ENCODE measurements at places on chromosomes 11 and 22.

GRCh38 chr11:22491555-22492225 is 133.9 kb downstream of the FANCF start:
- no peak for DNase-seq
- H3K27ac ChIP-seq: no peak overlapping the region
- H3K27me3 ChIP-seq: no peaks in the 10 kb centered on the region
- no peaks in the 10 kb centered on the region for H3K36me3 ChIP-seq

GRCh38 chr11:8574798-8575197 is 19.2 kb downstream of the STK33 start:
- no peak overlapping the region for H3K4me3 ChIP-seq
- peaks cover 16% of the 10 kb centered on the region for H3K27me3 ChIP-seq
- peaks cover 1% of the 10 kb centered on the region for H3K36me3 ChIP-seq
- no peak overlapping the region for H3K27ac ChIP-seq
- H3K4me1 ChIP-seq: no peaks in the 10 kb centered on the region

- peak; percentile 53 for DNase-seq
- H3K36me3 ChIP-seq: no peaks in the 10 kb centered on the region
- no peak overlapping the region for H3K27ac ChIP-seq
- H3K4me1 ChIP-seq: no peaks in the 10 kb centered on the region
- H3K4me3 ChIP-seq: no peak overlapping the region
- H3K27me3 ChIP-seq: no peaks in the 10 kb centered on the region
Measured at GRCh38 chr22:36762687-36763260, 13.1 kb downstream of the IFT27 start.

GRCh38 chr11:2263071-2263565 is 7.3 kb downstream of the ASCL2 start:
- H3K36me3 ChIP-seq: no peaks in the 10 kb centered on the region
- peaks cover 19% of the 10 kb centered on the region for H3K4me1 ChIP-seq
- H3K27me3 ChIP-seq: no peaks in the 10 kb centered on the region
- no peak overlapping the region for H3K4me3 ChIP-seq
- DNase-seq: no peak

Measured in natural killer cell treated with Interleukin-12 subunit alpha and Interleukin-12 subunit beta and Interleukin-15 and Interleukin-18, amount 100 ng/mL, for 72 hours (primary cell).